Lung (tissue), 17 donors: ENCODE measurements at places on chromosomes 16 and 17. TPM values are rescaled to one million over a fixed set of nuclear protein-coding genes. Genes with fewer than 3 reads are reported as not detected.

The TNS4 gene
- polyA plus RNA-seq = 2.3 TPM

The HSPB9 gene
- 0.03 TPM for polyA plus RNA-seq

The ITGA2B gene
- polyA plus RNA-seq = 6.3 TPM

The MYO15A gene
- 2.7 TPM for polyA plus RNA-seq

The RPH3AL gene
- polyA plus RNA-seq = 19.5 TPM

The ETV4 gene
- polyA plus RNA-seq = 4.3 TPM

The NEUROD2 gene
- 0.04 TPM for polyA plus RNA-seq

The DLX3 gene
- 0.77 TPM for polyA plus RNA-seq

The VTN gene
- polyA plus RNA-seq = 1.9 TPM

The DNAH9 gene
- polyA plus RNA-seq = 4.0 TPM

The KIAA0753 gene
- polyA plus RNA-seq = 6.7 TPM

The KRTAP16-1 gene
- polyA plus RNA-seq = not detected
